Islet precursor cell (in vitro differentiated cells): ENCODE measurements at places on chromosomes 12 and 14.

DNA sequence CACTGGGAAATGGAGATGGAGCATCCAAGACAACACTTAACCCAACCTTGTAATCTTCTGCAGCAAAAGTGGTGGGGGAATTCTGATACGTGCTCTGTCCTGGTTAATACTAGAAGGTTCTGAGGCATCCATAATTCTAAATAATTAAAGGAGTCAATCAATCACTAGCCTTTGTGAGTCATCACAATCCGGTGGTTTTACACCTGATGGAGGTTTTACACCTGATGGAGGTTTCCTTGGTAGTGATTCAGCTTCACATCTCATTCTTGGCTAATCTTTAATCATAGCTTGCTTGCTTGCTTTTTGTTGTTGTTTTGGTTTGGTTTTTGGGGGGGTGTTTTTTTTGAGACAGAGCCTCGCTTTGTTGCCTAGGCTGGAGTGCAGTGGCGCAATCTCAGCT is 343.4 kb downstream of the DPF3 start:
- DNase-seq = no peak

DNA sequence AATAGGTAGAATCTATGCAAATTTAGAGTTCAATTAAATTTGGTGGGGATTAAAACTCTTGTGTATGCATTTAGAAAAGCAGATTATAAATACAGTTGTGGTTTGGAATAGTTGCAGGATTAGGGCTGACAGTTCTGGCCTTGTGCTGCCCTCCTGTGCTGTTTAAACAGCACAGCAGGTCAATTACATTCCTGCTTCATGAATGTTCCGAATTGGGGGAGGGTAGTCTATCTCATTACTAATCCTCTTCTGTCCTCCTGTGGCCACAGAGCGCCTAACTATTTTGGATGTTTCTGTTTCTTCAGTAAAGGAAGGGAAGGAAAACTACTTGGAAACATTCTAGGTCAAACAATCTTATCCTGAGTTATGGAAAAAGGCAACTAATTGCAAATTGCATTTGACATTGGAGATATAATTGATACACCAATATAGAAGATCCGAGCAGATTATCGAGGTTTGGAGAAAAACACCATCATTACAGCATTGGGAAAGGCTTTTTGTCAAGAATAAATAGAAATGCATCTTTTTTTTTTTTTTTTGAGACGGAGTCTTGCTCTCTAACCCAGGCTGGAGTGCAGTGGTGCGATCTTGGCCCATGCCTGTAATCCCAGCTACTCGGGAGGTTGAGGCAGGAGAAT is 8.7 kb upstream of the GPR19 start:
- DNase-seq = peak; percentile 86

GRCh38 chr12:68461645-68462044 is 129.5 kb upstream of the MDM1 start:
- DNase-seq = no peak

DNA sequence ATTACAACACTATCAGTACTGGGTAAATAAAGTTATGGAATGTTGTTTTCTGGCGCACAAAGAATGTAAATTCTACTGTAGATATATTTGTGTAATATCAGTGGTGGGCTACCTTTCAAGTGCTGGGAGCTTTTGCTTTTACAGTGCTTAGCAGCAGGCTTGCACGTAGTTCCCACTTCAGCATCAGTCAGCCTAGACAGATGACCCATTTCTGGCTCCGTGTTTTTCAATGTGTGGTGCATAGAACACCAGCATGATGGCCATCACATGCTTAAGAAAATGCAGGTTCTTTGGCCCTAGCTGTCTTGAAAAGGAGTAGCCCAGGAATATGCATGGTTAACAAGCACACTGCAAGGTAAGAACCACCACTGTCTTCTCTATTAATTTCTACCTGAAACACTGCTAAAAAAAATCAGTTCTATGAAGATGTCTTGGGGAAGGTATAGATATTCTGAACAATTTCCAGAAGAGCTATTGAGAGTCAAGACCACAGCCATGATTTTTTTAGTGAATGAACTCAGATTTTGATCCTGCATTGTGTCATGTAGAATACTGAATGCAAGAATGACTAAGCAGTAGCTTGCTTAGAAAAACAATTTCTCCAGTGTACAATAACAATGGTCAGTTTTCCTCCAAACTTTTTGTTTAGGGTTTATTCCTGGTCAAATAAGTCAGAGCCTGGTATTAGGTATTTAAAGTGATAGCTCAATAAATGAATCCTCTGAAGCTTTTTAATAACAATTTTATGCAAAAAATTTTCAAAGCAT is 195.7 kb downstream of the AKAP6 start:
- DNase-seq = no peak

DNA sequence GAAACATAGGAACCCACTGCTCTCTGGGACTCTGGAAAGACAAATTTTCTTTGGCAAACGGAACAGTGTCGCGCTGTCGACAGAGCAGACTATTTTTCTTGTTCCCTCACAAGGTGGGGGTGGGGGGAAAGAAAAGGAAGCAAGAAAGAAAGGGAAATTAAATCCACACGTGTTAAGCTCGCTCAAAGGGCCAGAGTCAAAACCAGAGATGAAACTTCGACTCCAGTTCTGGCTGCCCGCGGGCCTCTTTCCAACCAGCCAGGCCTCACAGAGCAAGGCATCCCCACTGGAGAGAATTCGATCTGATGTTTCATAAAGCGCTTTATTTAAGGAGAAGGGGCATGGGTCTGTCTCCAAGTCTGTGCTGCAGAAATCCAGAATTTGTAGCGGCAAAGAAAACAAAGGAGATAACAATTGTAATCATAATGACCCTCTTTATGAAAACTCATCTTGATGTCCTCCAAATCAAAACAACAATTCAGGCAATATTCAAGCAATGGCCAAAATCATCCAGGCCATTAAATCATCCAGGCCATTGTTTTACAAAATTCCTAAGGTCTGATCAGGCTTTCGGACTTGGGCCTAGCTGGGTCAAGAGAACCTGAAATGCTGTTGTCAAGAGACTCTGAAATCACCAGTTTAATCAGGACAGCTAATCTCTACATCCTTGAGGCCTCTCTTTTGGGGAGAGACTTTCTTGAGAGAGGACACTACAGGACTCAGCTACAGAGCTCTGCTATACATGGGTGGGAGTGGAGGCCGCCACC is 5.3 kb upstream of the TBX5 start:
- no peak for DNase-seq

GRCh38 chr12:58433959-58434358 is 486.3 kb downstream of the LRIG3 start:
- peak; percentile 76 for DNase-seq

GRCh38 chr12:92436856-92437255 is 265.9 kb upstream of the PLEKHG7 start:
- DNase-seq = no peak

DNA sequence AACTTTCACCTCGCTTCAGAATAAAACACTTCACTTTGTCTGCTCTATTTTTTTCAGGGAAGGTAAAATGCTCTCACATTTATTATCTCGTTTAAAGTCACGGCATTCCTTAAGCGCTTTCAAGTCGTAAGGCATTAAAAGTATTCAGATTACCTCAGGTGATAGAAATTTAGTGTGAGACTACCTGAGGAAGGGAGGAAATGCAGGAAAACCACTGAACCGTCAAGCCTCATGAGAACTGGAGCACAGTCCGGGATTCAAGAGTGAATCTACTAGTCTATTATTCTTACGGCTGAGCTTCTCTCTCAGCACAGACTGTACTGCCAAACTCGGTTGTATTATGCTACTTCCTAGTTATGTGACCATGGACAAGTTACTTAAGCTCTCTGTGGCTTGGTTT is 8.3 kb upstream of the PPFIBP1 start:
- DNase-seq = peak; percentile 82

GRCh38 chr12:108832730-108833354 is 24.5 kb downstream of the SSH1 start:
- DNase-seq = peak; percentile 89

DNA sequence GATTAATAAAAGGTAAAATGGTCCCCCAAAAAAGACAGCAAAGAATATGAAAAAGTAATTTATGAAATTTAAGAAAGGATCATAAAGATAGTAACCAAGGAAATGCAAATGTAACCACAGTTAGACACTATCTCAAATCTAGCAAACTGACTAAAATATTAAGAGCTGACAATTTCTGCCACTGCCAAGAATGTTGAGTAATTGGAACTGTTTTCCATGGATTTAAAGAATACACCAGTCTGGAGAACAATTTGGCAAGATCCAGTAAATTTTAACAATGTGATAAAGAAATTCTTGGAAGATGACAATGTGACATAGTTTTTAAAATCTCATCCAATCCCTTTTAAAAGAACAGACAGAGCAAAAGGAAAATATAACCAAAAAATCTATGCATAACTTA is 798.0 kb upstream of the MGAT4C start:
- DNase-seq = no peak

DNA sequence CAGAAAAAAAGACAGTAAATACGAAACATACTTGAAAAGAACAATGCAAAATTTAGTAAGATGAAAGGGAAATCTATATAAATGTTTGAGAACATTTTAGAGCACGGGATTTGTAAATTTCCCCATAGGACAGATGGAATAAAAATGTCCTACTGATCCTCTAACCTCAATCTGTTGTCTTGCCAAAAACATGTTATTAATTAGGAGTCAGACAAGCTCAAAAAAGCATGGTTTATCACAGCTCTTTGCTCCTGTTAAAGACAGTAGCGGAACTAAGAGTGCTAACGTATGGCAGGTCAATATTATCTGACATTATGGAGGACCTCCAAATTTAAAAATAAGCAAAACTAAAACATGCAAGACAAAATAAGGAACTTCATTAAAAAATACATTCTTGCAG is 12.9 kb downstream of the GMFB start:
- DNase-seq = no peak

DNA sequence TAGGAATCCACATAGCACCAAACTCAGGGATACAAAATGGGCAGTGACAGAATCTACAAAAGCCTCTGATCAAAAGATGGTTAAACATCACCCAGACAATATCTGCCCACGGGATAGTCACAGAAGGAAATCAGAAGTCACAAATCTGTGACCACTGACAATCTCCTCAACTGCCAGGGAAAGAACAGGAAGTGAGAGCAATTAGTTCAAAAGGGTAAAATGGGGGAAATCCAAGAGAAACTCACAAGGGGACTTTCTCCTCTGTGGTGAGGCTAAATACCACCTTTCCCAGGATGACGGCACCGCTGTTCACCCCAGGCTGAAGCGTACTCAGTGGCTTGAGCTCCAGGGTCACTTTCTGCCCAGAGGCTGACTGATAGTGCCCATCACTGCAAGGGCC is 10.7 kb downstream of the TTC5 start:
- DNase-seq = no peak

DNA sequence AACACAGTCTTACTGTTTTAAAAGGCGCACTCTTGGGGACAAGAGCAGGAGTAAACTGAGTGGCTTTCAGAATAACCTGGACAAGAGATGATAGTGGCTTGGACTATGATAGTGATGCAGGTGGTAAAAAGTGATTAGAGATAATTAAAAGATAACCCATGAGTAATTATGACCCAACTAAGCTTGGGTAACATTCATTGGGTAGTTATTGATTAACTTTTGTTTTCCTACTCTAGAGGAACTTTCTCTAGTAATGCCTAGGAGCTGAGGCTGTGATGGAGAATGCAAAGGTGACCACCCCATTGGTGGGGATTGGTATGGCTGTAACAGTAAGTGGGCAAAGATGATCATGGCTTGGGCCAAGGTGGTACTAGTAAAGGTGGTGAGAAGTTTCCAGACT is 22.3 kb upstream of the FRS2 start:
- no peak for DNase-seq

DNA sequence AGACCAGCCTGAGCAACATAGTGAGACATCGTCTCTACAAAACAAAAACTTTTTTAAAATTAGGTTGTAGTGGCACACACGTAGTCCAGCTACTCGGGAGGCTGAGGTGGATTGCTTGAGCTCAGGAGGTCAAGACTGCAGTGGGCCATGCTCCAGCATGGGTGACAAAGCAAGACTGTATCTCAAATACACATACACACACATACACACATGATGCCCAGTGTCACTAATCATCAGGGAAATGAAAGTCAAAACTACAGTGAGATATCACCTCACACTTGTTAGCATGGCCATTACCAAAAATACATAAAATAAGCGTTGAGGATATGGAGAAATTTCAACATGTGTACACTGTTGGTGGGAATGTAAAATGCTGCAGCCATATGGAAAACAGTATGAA is 33.2 kb upstream of the KICS2 start:
- no peak for DNase-seq

DNA sequence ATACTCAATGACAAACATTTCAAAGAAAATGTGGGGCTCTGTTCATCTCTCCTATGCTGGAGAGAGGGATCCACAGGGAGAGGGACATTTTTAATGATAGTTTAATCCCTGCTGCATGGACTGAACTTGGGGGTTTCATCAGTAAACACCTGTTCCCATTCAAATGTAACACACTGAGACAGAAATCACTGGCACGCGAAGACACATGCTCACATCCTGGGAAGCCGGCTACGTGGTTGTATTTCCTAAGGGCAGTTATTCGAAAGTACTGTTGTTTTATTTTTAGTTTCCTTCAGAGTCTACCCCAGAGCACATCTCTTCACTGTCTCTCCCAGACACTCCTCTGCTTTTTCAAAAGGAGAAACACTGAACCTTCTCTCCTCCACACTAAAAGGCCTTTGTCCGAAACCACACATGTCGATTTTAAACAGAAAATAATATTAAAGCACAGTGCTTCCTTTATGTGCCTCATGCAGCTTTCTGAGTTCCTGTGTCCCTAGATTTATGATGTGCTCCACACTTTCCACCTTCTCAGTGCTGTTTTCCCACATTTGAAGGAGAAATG is 52.8 kb downstream of the PTHLH start:
- DNase-seq = peak; percentile 37

DNA sequence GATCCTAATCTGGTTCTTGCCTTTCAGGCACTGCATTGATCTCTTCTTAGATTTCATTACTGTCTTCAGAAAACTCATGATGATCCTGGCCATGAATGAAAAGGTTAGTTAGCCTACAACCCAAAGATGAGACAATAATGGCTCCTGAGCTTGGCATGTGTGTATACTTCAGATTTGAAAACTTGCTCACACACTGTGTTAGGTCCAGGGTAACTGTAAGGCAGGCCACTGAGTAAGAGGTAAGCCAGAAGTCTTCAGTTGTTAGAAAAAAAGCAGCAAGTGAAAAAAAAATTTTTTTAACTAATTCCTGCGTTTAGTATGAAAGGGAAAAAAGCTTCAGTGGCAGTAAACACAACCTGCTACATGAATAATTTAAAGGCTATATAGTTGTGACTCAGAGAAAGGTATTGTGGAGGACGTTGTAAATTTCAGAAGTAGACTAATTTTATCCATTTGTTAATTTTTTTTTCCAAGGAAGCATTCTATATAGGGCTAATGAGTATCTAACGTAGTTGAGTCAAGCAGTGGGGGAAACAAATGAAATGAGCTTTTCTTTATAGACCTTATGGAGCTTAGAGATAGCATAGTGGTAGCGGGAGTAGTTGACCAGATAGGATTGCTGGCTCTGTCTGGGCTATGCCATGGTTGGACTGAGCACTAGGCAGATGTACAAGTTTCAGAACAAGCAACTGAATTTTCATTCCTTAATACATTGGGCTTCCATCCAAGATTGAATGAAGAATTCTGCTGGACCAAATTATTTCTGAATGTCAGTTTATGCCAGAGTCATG is 20.5 kb downstream of the TMBIM6 start:
- no peak for DNase-seq
